ENCODE measurements at places on chromosomes 5 and 9.

DNA sequence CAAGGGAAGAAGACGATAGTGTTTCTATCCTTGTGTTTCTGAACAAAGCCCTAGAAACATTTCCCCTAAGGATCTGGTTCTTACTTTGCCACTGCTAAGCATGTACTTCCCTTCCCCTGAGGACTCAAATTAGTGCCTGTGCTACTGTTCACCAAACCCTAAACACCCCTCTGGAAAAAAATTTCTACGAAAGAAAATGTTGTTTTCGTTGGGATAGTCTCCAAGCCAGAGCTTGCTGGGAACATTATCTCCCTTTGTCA is 294.6 kb downstream of the BNC2 start:
- H3K27me3 ChIP-seq, result no peaks in the 10 kb centered on the region
- no peaks in the 10 kb centered on the region for H3K4me1 ChIP-seq
- no peak for DNase-seq
- H3K27ac ChIP-seq, result no peak overlapping the region
- H3K4me3 ChIP-seq, result no peak overlapping the region

- peaks cover 31% of the 10 kb centered on the region for H3K4me1 ChIP-seq
- DNase-seq, result no peak
- H3K4me3 ChIP-seq, result no peak overlapping the region
- H3K36me3 ChIP-seq, result no peaks in the 10 kb centered on the region
- H3K27ac ChIP-seq, result peak overlapping the region; percentile 53
Measured at GRCh38 chr5:150787656-150788055, 9.1 kb downstream of the SMIM3 start.

GRCh38 chr5:178322736-178323540 is 90.3 kb upstream of the PHYKPL start:
- no peak overlapping the region for H3K4me3 ChIP-seq
- DNase-seq, result no peak
- peaks cover 33% of the 10 kb centered on the region for H3K27me3 ChIP-seq
- H3K36me3 ChIP-seq, result no peaks in the 10 kb centered on the region

DNA sequence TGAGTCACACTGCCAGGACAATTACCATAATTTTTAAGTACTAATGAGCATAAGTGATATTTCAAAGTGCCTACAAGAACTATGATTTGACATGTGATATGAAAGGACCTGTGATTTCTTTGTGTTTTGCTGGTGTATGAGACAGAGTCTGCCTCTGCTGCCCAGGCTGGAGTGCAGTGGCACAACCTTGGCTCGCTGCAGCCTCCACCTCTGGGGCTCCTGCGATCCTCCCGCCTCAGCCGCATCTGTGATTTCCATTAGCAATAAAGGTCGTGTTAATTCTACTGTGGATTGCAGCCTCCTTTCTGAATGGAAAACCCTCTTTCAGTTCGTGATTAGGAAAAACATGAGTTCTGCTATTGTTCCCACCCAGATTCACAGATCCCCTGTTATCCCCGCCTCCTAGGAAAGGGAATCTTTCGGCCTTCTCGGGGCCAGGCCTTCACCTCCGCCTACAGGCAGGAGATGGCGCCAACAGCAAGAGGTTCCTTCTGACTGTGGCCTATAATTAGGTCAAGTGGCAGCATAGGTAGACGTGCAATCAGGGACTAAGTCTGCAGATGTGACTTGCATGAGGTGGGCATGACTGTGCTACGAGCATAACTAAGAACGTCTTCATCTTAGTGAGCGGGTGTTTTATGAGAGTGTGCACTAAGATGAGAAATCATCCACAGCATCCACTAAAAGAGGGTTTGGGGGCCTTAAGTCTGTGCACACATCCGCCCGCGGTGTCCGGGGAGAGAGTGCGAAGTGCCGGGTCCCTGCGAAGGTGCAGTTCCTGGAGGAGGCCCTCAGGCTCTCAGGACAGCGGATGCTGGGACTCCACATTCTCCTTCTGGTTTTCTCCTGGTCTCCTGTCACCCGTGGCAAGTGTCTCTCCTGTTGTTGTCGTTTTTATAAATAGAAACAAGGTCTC is 23.1 kb downstream of the TRIM7 start:
- peak overlapping the region; percentile 93 for H3K27ac ChIP-seq
- peaks cover 21% of the 10 kb centered on the region for H3K4me1 ChIP-seq
- H3K27me3 ChIP-seq, result peaks cover 17% of the 10 kb centered on the region
- DNase-seq, result peak; percentile 53

DNA sequence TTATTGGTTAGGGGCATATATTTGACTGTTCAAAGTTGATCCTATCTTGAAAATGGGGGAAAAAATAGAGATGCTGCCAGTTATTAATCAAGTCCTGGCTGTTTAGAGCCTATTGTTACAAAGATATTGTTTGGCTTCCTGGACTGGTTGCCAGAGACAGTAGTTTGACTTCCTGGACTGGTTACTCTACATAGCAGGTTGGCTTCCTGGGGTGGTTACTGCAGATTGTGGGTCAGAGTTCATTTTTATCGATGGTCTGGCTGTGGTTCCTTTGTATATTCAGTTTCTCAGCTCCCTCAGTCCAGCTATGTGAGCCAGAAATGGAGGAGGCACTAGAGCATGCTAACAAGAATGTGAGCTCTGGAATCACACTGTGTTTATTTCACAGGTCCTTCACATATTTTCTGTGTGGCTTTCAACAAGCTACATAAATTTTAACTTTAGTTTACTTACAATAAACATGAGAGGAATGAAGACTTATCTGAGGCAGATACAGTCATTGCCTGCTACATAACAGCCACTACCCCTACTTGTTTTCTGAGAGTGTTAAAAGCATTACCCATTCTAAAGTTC is 137.6 kb downstream of the TRPM3 start:
- no peaks in the 10 kb centered on the region for H3K27me3 ChIP-seq
- H3K27ac ChIP-seq, result no peak overlapping the region
- no peak for DNase-seq
- no peaks in the 10 kb centered on the region for H3K4me1 ChIP-seq
- no peak overlapping the region for H3K4me3 ChIP-seq

- peaks cover 26% of the 10 kb centered on the region for H3K4me1 ChIP-seq
- no peak for DNase-seq
- H3K27me3 ChIP-seq, result no peaks in the 10 kb centered on the region
Measured at GRCh38 chr9:131624636-131625507, 79.5 kb downstream of the PRRT1B start.

DNA sequence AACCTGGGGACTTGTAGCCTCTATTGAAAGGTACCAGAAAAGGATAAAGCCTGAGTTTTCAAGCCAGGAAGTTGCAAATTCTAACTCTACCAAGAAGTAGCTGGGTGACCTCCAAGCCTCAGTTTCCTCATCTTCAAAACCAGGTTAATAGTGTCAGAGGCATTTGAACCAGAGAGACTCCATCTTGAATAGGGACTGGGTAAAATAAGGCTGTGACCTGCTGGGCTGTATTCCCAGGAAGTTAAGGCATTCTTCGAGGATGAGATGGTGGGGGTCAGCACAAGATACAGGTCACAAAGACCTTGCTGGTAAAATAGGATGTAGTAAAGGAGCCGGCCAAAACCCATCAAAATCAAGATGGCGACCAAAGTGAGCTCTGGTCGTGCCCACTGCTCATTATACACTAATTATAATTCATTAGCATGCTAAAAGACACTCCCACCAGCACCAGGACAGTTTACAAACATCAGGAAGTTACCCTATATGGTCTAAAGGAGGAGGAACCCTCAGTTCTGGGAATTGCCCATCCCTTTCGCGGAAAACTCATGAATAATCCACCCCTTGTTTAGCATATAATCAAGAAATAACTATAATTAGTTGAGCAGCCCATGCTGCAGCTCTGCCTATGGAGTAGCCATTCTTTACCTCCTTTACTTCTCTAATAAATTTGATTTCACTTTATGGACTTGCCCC is 3.8 kb upstream of the SERINC5 start:
- H3K4me3 ChIP-seq, result no peak overlapping the region
- peaks cover 7% of the 10 kb centered on the region for H3K36me3 ChIP-seq
- H3K27ac ChIP-seq, result no peak overlapping the region
- no peak for DNase-seq
- no peaks in the 10 kb centered on the region for H3K27me3 ChIP-seq
- peaks cover 17% of the 10 kb centered on the region for H3K4me1 ChIP-seq

DNA sequence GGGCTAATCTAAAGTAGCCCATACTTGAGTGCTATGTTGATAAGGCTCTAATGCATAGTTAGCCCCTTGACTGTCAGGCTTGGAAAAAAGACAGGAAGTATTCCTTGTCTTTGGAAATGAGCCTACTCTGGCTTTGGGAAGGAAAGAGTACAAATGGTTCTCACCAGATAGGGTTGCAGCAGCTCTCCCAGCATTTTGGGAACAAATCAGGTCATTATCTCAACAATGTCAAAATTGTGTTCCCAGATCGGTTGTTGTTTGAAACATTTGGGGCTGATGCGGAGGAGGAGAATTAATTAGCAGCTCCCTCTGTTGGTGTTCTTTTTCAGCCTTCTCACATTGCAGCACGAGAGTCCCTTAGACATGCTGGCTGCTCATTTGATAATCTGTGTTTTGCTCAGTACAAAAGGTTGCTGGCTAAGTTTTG is 294.7 kb upstream of the DMRT1 start:
- peaks cover 29% of the 10 kb centered on the region for H3K27me3 ChIP-seq
- H3K4me3 ChIP-seq, result no peak overlapping the region
- no peak for DNase-seq
- H3K27ac ChIP-seq, result no peak overlapping the region
- peaks cover 3% of the 10 kb centered on the region for H3K36me3 ChIP-seq
- peaks cover 17% of the 10 kb centered on the region for H3K4me1 ChIP-seq
